ENCODE measurements at places on chromosomes 13 and 19. TPM values are rescaled to one million over a fixed set of nuclear protein-coding genes. Genes with fewer than 3 reads are reported as not detected.

Gene ZNF177
- 0.89 TPM for total RNA-seq

Gene MUC16
- total RNA-seq: 0.03 TPM

Gene CYP2F1
- total RNA-seq: 1.3 TPM

Gene ZNF675
- 27.7 TPM for total RNA-seq

Gene FFAR2
- total RNA-seq: not detected

Gene ZNF345
- total RNA-seq: 8.3 TPM

Gene NPAS1
- 1.1 TPM for total RNA-seq

Gene RXFP2
- total RNA-seq: not detected

Gene CEACAM18
- not detected for total RNA-seq

Gene LIN7B
- 9.2 TPM for total RNA-seq

Gene ZNF575
- total RNA-seq: 12.7 TPM

Gene ENOX1
- total RNA-seq: not detected

Gene CASP14
- not detected for total RNA-seq

Gene CEACAM1
- total RNA-seq: 9.9 TPM

Gene MAB21L1
- total RNA-seq: not detected

Gene PROZ
- not detected for total RNA-seq

Gene ZNF222
- total RNA-seq: 7.4 TPM

Gene GJB2
- total RNA-seq: 0.10 TPM

Gene RUBCNL
- total RNA-seq: 2.3 TPM

Gene ZNF550
- total RNA-seq: 47.4 TPM

Gene EBI3
- total RNA-seq: not detected

Gene HMG20B
- total RNA-seq: 74.7 TPM

Gene CEACAM7
- total RNA-seq: not detected

Gene LGALS7B
- not detected for total RNA-seq
